ENCODE measurements at places on chromosomes 6 and 20.

- no peak for DNase-seq
Measured at GRCh38 chr20:25227317-25227831, 20.5 kb upstream of the PYGB start.

DNA sequence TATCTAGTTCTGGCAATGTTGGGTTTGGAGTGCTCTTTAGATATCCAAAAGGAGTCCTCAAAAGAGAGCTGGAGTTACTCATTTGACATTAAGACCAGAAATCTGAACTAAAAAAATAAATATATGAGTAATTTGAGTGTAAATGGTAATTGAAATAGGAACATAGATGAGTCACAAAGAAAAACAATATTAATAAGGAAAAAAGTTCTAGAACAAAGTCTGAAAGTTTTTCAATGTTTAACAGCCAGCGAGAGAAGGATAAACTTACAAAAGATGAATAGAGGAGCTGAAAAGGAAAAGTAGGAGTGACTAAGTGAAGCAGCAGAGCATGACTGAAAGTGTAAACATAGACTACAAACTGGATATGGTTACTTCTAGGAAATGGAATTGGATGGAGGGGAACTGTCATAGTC is 46.8 kb downstream of the EPM2A start:
- no peak for DNase-seq

- no peak for DNase-seq
Measured at GRCh38 chr20:12722091-12722490, 286.7 kb upstream of the SPTLC3 start.

GRCh38 chr20:58598211-58599015 is 52.7 kb upstream of the STX16 start:
- DNase-seq = no peak

DNA sequence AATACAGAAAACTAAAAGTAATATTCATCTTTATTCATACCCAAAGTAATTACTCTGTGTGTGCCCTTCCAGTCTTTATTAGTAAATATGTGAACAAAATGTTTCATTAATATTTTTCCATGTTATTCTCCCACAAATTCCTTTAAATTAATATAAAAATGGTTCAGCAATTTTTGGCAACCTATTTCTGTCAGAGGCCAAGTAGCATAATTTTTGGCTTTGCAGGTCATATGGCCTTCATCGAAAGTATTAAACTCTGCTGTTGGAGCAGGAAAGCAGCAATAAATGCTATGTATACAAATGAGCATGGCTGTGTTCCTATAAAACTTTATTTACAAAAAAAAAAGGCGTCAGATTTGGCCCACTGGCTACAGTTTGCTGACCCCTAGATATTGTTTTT is 16.1 kb downstream of the ZC2HC1B start:
- no peak for DNase-seq

DNA sequence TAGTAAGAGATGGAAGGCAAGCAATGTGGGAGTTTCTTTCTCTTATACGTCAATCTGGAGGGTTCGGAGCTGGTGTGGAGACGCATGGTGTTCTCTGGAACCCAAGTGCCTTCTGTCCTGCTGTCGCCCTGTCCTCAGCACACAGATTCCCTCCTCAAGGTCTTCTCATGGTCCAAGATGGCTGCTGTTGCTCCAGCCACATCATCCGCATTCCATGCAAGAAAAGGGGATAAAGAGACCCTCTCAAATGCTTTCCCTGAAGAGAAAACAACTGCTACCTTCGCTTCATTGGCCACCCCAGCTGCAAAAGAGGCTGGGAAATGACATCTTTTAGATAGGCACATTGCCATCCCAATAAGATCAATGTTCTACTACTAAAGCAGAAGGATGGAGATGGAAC is 151.2 kb downstream of the ANKRD60 start:
- DNase-seq = no peak

Measured in activated CD4-positive, alpha-beta T cell treated with anti-CD3 and anti-CD28 coated beads, Interleukin-2, amount 50 U/mL, for 1 hour (primary cell).